B cell (primary cell): ENCODE measurements at places on chromosomes 3 and 15. TPM values are rescaled to one million over a fixed set of nuclear protein-coding genes. Genes with fewer than 3 reads are reported as not detected.
A peak's percentile ranks its signal among the peaks of the same experiment; 100 is the strongest.

LINS1 gene
- total RNA-seq: 39.6 and 46.4 TPM in 2 replicates

CSPG5 gene
- 0.68 and 0.99 TPM in 2 replicates for total RNA-seq

FETUB gene
- total RNA-seq: not detected in 2 replicates

HCLS1 gene
- 317 and 331 TPM in 2 replicates for total RNA-seq

- H3K36me3 ChIP-seq: no peaks in the 10 kb centered on the region
- H3K4me3 ChIP-seq: no peak overlapping the region
Observed at GRCh38 chr3:8458238-8458661, 43.4 kb upstream of the LMCD1 start.

DNA sequence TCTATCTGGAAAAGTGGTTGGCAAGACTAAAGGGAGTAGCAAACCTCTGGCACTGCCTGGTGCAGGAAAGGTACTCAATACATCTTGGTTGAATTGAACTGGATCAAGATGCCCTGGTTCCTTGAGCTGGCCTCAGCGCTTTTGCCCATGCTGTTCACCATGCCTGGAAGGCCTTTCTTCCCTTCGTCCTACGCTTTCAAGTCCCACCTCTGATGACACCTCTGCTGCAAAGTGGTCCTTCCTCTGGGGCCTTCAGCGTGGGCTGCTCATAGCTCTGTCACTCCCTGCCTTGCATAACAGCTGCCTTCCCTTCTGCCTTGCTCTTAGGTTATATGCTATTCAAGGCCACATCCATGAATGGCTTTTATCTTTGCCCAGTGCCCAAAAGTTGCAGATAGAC, 23.0 kb downstream of the ITGA11 start:
- no peaks in the 10 kb centered on the region for H3K36me3 ChIP-seq
- no peaks in the 10 kb centered on the region for H3K27me3 ChIP-seq
- H3K27ac ChIP-seq: no peak overlapping the region
- H3K4me1 ChIP-seq: no peaks in the 10 kb centered on the region
- no peak for DNase-seq
- no peak overlapping the region for H3K4me3 ChIP-seq

- H3K36me3 ChIP-seq: peaks cover 13% of the 10 kb centered on the region
- H3K4me1 ChIP-seq: no peaks in the 10 kb centered on the region
- DNase-seq: peak; percentile 65
Observed at GRCh38 chr3:129650256-129650872, 43.9 kb upstream of the PLXND1 start.

DNA sequence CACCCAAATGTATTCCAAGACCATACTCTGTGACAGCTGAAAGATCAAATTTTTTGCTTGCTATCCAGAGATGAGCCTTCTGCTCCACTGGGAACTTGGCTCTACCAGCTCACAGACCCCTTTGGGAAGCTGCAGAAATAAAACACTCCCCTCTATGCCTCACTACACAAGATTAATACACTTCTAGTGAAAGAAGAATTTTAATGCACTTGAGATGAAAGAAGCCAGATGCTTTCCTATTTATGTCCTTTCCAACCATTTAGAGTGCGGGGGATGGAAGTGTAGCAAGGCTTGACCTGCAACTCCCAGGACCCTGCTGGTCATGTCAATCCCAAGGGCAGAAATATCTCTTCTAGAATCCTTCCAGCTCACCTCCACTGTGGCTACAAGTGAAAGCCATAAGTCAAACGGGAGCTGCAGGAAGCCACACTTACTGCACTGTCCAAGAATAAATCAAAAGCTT, 34.7 kb downstream of the ANXA2 start:
- H3K4me1 ChIP-seq: no peaks in the 10 kb centered on the region
- no peak for DNase-seq
- H3K36me3 ChIP-seq: peaks cover 1% of the 10 kb centered on the region
- H3K27ac ChIP-seq: no peak overlapping the region
- H3K4me3 ChIP-seq: no peak overlapping the region

GRCh38 chr15:61659566-61660190, 400.6 kb downstream of the VPS13C start:
- no peaks in the 10 kb centered on the region for H3K36me3 ChIP-seq
- no peaks in the 10 kb centered on the region for H3K4me1 ChIP-seq
- H3K27me3 ChIP-seq: no peaks in the 10 kb centered on the region
- H3K4me3 ChIP-seq: no peak overlapping the region
- DNase-seq: no peak
- no peak overlapping the region for H3K27ac ChIP-seq

- H3K27ac ChIP-seq: no peak overlapping the region
- no peak overlapping the region for H3K4me3 ChIP-seq
- no peaks in the 10 kb centered on the region for H3K36me3 ChIP-seq
- no peaks in the 10 kb centered on the region for H3K27me3 ChIP-seq
Observed at GRCh38 chr3:60316121-60316797, 935.0 kb downstream of the FHIT start.

DNA sequence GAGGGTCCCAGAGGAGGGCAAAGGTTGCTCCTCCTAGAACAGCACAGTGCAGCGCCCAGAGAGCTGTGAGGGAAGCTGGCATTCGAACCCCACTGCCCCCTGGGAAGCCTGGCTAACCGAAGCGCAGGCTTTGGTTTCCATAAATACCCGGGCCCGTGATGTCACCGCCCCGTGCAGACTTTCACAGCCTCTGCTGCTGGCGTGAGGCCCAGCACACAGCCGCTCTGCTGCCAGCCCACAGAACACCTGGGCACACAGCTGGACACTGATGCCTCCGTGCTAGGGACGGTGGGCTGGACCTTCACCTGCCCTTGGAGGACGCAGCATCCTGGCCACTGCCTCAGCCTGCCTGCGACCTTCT, 1.0 kb downstream of the IQSEC1 start:
- H3K27ac ChIP-seq: peak overlapping the region; percentile 90
- no peaks in the 10 kb centered on the region for H3K27me3 ChIP-seq
- peak; percentile 82 for DNase-seq
- H3K36me3 ChIP-seq: no peaks in the 10 kb centered on the region

CXCR6 gene
- total RNA-seq: not detected in 2 replicates

EXD1 gene
- not detected in 2 replicates for total RNA-seq

DUOX2 gene
- total RNA-seq: 0.29 and 0.32 TPM in 2 replicates

TOPAZ1 gene
- total RNA-seq: not detected in 2 replicates

CHRM5 gene
- not detected in 2 replicates for total RNA-seq

GRCh38 chr3:32882189-32882588, 64.4 kb downstream of the TRIM71 start:
- no peaks in the 10 kb centered on the region for H3K27me3 ChIP-seq
- DNase-seq: no peak
- H3K4me1 ChIP-seq: no peaks in the 10 kb centered on the region

GRCh38 chr3:124653797-124654469, 76.3 kb upstream of the UMPS start:
- H3K36me3 ChIP-seq: no peaks in the 10 kb centered on the region
- no peak overlapping the region for H3K27ac ChIP-seq
- no peak overlapping the region for H3K4me3 ChIP-seq
- H3K4me1 ChIP-seq: peaks cover 20% of the 10 kb centered on the region
- H3K27me3 ChIP-seq: no peaks in the 10 kb centered on the region

ROPN1 gene
- not detected in 2 replicates for total RNA-seq

STRIT1 gene
- not detected in 2 replicates for total RNA-seq

GRCh38 chr3:189458528-189458927, 172.7 kb upstream of the TP63 start:
- H3K27me3 ChIP-seq: no peaks in the 10 kb centered on the region
- H3K27ac ChIP-seq: no peak overlapping the region

MAGI1 gene
- 0.22 TPM in 1 of 2 replicates, not detected in the other for total RNA-seq

DNA sequence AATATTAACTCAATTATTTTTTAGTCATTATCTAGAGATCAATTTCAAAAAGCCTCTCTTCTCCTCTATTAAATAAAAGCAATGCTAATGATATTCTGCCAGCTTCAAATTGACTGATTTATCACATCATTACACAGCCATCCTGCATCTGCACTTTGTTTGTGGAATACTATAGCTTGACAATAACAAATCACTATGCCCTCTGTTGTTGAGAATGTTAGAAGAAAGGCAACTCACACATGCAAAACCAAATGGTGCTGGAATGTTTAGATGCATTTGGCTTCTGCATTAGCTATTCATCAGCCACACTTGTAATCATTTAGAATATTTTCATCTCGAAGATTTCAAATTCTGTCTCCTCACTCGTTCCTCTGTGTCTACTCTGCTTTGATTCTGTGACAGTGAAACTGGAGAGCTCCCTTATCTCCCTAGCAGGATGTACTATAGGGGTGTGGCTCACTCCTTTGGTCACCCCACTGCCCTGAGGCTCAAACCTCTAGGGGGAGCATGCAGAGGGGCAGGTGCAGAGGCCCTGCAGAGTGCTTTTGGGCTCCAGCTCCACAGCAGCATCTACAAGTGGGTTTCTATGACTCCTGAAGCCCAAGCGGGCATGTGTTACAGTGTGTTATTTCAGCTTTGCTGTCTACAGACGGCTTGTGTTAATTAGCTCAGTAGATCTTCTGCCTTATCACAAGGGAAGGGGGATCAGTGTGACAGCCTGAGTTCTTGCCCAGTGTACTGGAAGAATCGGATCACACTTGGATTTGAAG, 454.1 kb upstream of the BCHE start:
- H3K27ac ChIP-seq: no peak overlapping the region
- no peaks in the 10 kb centered on the region for H3K36me3 ChIP-seq
- no peaks in the 10 kb centered on the region for H3K27me3 ChIP-seq
- H3K4me3 ChIP-seq: no peak overlapping the region
- no peak for DNase-seq

DNA sequence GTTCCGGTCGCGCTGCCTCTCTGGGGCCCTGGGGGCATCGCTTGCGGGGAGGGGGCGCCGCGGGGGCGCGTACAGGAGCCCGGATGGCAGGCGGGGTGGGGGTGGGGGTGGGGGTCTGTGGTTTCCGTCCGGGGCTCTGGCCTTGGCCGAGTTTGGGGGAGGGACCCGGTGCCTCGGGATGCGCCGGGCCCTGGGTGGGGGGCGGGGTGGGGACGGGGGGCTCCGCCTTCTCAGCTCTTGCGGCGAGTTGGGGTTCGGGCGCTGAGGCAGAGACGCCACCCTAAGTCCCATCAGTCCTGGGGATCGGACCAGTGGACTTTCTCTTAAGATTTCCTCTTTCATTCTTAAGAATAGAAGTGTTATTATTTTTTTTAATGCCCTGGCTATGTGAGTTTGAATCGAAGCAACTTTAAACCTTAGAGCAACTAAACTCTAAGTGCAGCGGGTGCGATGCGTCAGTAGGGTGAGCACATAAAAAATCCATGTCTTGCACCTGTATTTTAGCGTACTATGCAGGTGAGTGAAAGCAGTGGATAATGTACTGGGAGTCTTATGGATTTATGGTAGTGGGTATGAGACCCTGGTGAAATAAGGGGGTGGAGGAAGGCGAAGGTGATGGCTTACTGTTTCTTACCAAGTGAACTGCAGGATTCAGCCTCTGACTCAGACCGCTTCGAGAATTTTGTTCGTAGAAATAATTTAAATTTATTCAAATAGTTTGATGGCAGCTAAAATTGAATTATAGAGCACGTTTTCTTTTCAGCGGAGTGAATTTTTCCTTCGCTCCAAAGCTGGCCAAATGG, 762 bp downstream of the CTNNB1 start:
- peaks cover 1% of the 10 kb centered on the region for H3K27me3 ChIP-seq
- peak overlapping the region; percentile 94 for H3K27ac ChIP-seq
- peak; percentile 60 for DNase-seq
- no peaks in the 10 kb centered on the region for H3K36me3 ChIP-seq
- peaks cover 40% of the 10 kb centered on the region for H3K4me1 ChIP-seq

- DNase-seq: no peak
- no peaks in the 10 kb centered on the region for H3K27me3 ChIP-seq
- H3K4me1 ChIP-seq: no peaks in the 10 kb centered on the region
- H3K27ac ChIP-seq: no peak overlapping the region
Observed at GRCh38 chr3:117706037-117706436, 996.5 kb downstream of the TUSC7 start.

TMEM158 gene
- not detected in 2 replicates for total RNA-seq

GRCh38 chr3:195587824-195588223, 4.1 kb upstream of the APOD start:
- H3K27ac ChIP-seq: no peak overlapping the region
- no peaks in the 10 kb centered on the region for H3K36me3 ChIP-seq
- H3K4me3 ChIP-seq: no peak overlapping the region

- no peaks in the 10 kb centered on the region for H3K36me3 ChIP-seq
- no peaks in the 10 kb centered on the region for H3K27me3 ChIP-seq
- no peaks in the 10 kb centered on the region for H3K4me1 ChIP-seq
Observed at GRCh38 chr3:60384341-60384740, 866.9 kb downstream of the FHIT start.

GRCh38 chr3:39106851-39107387, 508 bp downstream of the GORASP1 start:
- H3K27ac ChIP-seq: peak overlapping the region; percentile 88
- H3K36me3 ChIP-seq: peaks cover 31% of the 10 kb centered on the region
- H3K4me3 ChIP-seq: peak overlapping the region; percentile 84
- no peak for DNase-seq
- no peaks in the 10 kb centered on the region for H3K27me3 ChIP-seq
- peaks cover 41% of the 10 kb centered on the region for H3K4me1 ChIP-seq

DAZL gene
- 0.27 TPM in 1 of 2 replicates, not detected in the other for total RNA-seq

SOX2 gene
- total RNA-seq: not detected in 2 replicates

DNA sequence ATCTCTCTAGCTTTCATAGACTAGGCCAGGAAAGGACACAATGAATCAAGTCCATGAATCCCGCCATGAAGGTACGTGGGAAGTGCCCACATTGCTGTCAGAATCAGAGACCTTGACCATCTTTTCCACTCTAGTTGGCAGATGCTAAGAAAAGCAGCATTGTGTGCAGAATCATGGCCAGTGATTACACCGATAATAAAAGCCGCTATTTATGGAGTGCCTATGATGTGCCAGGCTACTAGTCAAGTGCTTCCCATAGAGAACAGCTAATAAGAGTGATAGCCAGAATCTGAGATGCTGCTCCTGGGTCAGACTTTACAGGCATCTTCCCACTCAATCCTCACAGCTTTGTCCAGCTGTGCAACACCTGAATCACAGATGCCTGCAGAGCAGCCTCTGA, 13.2 kb upstream of the RPL32 start:
- H3K4me1 ChIP-seq: no peaks in the 10 kb centered on the region
- H3K4me3 ChIP-seq: no peak overlapping the region
- H3K36me3 ChIP-seq: no peaks in the 10 kb centered on the region
- H3K27me3 ChIP-seq: no peaks in the 10 kb centered on the region
- H3K27ac ChIP-seq: no peak overlapping the region
- no peak for DNase-seq

CCDC54 gene
- total RNA-seq: not detected in 2 replicates

GOLGA8Q gene
- total RNA-seq: 2.3 and 2.5 TPM in 2 replicates

CPNE9 gene
- total RNA-seq: 0.37 and 1.2 TPM in 2 replicates

DNA sequence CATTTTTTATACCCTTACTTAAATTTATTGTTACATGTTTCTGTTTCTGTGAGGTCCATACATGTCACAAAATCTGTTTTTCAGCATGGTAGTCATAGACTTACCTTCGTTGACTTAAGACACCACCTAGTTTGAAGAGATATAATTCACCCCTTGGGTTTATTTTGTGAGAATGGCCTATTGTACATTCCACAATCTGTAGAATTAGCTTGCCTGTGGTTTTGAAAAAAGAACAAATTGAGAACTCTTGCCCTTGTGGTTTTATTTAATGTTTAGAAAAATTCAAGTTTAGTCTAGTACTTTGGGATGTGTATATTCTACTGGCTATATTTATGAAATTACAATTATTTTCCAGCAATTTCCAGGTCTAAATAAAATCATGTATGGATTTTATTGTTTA, 31.6 kb downstream of the FILIP1L start:
- no peak overlapping the region for H3K27ac ChIP-seq
- no peaks in the 10 kb centered on the region for H3K27me3 ChIP-seq
- no peak overlapping the region for H3K4me3 ChIP-seq
- H3K36me3 ChIP-seq: peaks cover 4% of the 10 kb centered on the region
- H3K4me1 ChIP-seq: peaks cover 3% of the 10 kb centered on the region

GRCh38 chr3:130835483-130835882, 58.4 kb upstream of the ATP2C1 start:
- no peak for DNase-seq
- H3K4me3 ChIP-seq: no peak overlapping the region
- H3K4me1 ChIP-seq: peaks cover 5% of the 10 kb centered on the region
- no peaks in the 10 kb centered on the region for H3K27me3 ChIP-seq
- no peak overlapping the region for H3K27ac ChIP-seq
